H54 (cell line): ENCODE measurements at places on chromosomes 7 and 10.

DNA sequence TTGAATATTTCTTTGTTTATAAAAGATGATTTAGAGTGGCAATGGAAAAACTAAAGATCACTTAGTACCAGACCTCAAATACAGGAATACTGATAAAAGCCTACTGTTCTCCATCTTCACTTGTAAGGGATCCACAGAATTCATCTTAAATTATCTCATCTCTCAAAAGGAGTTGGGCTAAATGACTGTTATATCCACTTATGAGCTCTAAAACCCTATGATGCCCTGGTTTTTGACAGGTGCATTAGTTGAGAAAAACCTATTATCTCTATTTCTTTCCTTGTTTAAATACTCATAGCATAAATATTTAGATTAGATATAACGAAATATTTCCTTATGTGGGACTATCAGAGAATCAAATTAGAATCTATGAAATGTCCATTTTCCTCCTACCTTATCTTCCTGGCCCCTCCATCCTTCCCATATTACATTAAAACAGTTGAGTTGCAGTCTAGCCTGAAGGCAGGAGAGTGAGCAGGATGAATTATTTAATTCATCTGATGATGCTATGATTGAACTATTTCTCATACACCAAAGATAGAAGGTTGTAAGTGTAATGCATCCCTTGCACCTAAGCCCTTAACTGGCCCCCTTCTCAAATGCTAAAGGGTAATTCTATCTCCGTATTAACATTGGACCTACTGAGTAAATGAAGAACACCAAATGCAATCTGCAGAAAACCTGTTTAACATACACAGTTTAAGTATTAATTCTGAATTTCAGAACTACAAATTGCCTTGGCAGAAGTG is 29.7 kb downstream of the PPP3CB start:
- no peak for DNase-seq

DNA sequence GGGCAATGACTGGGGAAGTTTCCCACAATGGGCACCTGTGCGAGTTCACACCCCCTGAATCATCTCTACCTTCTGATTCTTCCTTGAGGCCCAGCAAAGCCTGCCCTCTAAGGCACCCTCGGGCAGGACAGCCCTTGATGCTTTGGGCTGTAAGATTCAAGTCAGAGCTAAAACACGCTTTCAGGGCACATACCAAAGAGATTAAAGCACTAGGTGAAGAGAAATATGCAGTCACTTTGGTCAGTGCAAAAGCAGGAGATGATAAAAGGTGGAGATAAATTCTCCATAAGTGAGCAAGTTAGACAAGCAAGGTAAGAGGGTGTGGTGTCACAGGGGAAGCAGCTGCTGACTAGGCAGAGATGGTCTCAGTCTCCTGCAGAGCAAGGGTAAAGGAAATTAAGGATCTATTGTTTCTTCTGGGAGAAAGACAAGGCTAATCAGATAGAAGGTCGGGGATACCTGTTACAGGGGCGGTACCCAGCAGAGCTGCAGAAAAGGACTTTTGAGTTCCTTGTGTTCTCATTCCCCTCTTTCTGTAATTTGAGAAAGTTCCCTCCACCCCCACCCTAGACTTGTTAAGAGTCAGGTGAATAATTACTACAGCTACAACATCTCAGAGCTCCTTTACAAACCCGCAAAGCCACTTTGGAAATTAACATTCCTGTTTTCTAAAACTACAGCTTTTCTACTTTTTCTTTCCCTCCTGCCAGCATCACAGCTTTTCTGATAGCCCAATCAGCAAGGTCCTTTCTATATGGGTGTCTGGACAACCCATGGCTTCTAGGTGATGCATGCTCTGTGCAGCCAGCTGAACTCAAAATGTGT is 26.4 kb downstream of the PDLIM1 start:
- DNase-seq, result no peak

DNA sequence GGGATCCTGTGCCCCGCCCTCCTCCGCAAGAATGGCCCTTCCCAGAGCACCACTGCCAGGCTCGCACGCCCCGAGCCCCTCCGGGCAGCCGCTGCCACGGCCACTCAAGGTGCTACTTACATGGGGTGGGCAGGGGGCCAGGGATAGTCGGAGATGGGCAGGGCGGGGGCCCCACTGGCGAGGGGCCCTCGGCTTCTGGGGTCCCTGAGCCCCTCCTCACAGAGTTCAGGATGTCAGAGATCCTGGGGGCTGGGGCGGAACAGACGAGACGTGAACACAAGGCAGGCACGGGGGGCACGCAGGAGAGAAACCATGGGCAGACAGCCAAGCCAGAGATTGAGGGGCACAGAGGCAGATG is 25.6 kb downstream of the YKT6 start:
- DNase-seq, result no peak

DNA sequence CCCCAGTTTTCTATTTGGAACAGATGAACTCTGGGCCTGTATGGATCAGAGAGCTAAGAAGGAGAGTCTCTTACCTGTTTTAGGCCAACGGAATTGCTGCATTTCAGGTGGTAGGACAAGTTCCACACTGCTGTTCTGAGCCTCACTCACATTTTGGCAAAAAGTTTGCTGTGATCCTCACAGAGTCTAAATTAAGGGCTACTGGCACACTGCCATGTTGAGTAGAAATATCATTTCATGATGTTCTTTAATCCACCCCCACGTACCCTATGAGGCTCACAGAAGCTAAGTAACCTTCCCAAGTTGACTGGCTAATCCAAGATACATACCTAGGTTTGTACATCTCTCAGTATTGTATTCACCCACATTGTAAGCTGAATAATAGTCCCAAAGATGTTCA is 447.2 kb downstream of the INHBA start:
- no peak for DNase-seq

GRCh38 chr10:72783410-72783833 is 91.5 kb downstream of the MCU start:
- no peak for DNase-seq

DNA sequence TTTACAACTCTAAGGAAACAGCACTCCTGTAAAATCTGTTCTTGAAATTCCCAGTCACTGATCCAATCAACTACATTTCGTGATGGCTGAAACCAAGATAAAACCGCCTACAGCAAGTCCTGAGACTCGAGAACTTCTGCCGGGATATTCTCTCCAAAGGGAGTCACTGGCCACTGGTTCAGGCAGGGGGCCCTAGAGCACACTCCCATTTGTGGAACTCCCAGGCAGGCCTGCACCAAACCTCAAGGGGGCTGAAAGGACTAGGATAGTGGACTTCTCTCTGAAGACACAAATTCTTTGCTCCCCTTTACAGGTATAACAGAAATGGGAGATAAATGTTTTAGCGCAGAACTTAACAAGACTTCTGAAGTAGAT is 16.3 kb downstream of the CYTH3 start:
- DNase-seq, result no peak

GRCh38 chr10:114389426-114389825 is 14.9 kb downstream of the AFAP1L2 start:
- peak; percentile 61 for DNase-seq

DNA sequence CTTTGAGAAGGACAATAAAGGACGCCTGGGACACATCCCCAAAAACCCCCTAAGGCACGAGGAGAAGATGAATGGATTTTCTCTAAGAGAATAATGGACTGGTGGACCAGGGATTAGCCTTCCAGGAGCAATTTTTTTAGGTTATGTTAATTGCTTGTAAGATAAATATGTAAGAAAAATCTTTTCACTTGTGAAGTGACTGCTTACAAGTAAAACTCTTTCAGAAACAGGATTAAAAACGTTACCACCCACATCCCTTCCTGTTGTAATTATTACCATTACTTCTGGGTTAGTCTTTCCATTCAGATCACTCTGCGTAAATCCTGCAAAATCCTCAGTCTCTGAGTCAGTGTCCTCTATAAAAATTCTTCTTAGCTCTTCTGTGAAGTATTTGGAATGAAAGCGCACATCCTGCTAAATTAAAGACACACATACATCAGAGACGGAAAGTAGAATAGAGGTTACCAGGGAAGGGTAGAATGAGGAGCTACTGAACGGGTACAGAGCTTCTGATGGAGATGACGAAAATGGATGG is 34.3 kb downstream of the CDCA7L start:
- DNase-seq, result no peak

DNA sequence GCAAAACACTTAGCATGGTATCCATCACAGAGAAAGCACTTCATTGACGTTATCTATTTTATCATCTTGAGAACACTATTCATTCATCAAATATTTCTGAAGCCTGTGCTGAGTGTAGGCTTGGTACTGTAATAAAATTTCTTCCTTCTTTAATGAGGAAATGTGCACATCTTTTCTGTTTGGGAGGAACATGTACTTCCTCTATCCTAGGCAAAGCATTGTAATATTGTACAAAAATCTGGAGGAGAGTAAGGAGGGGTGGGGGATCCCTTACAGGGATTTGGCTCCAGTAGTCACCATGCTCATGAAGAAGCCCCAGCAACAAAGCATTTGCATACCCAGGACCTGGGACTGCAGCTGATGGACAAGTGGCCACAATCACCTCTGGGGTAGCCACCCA is 39.9 kb upstream of the SORCS3 start:
- DNase-seq, result no peak

DNA sequence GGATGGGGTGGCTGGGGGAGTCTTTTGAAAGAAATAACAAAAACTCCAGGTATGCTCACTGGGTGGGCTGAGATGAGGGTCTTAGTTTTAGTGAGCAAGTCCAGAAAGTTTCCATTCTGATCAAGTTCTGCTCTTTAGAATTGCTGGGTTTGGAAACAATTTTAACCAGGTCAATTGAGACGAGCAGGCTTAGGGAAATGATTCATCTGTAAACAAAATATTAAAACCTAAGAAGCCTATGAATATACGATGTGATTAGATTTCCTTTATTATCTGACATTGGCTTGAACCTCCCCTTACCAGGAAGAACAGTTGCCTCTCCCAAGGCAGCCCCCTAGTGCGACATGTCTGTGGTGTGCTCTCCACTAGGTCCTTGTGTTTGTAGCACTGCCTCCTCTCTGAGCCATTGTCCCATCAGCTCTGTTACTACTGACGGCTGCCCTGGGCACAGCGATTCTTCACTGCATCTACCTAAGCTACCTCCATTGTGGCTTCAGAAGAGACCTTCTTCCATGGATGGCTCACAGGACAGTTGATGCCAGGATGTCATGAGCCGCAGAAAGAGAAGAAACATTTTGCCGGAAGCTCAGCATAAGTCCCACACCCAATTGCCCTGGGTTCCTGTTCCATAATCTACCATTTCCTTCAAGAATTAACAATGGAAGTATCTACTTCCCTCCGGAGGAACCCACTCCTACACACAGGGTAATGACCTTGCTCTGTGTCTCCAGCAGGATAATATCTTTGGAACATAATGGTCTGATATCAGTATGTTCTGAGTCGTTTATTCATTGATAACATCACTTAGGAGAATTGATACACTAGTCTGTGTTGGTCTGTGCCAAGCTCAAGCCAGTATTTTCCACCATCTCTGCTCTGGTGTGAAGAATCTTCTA is 95.1 kb upstream of the ITGB1 start:
- DNase-seq, result no peak

GRCh38 chr7:140219672-140220524 is 43.1 kb upstream of the KDM7A start:
- no peak for DNase-seq

- no peak for DNase-seq
Measured at GRCh38 chr7:1950452-1951158, 280.5 kb downstream of the ELFN1 start.

GRCh38 chr10:3208481-3209406 is 36.2 kb upstream of the PITRM1 start:
- DNase-seq, result no peak

DNA sequence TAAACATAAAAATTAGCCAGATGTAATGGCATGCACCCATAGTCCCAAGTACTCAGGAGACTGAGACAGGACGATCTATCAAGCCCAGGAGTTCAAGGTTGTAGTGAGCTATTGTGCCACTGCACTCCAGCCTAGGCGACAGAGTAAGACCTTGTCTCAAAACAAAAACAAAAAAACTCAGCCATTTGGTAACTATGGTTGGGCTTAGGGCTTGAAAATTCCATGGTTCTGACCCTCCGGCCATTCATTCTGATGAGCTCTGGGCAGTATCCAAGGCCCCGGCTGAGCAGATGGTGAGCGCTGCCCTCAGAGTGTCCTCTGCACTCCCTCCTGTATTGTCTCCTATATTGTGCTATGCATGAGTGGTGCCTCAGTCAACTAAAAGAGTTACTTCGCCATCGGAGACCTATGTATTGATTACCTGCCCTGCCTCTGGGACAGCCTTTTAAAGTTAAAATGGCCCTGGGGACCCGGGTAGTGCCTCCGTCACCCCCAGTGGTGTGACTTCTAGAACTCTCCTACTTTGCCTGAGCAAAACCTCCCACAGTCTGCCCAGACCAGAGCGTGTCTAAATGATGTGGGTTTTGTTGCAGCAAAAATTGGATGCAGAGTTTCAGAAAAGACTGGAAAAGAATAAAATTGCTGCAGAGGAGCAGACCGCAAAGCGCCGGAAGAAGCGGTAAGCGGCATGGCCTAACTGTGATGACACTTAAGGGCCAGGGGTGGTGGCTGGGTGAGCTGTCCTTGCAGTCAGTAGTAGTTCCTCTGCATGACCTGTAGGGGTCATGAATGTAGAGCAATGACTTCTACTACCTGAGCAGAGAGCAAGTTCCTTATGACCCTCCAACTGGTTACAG is 8.1 kb downstream of the PRKRIP1 start:
- DNase-seq, result peak; percentile 38

DNA sequence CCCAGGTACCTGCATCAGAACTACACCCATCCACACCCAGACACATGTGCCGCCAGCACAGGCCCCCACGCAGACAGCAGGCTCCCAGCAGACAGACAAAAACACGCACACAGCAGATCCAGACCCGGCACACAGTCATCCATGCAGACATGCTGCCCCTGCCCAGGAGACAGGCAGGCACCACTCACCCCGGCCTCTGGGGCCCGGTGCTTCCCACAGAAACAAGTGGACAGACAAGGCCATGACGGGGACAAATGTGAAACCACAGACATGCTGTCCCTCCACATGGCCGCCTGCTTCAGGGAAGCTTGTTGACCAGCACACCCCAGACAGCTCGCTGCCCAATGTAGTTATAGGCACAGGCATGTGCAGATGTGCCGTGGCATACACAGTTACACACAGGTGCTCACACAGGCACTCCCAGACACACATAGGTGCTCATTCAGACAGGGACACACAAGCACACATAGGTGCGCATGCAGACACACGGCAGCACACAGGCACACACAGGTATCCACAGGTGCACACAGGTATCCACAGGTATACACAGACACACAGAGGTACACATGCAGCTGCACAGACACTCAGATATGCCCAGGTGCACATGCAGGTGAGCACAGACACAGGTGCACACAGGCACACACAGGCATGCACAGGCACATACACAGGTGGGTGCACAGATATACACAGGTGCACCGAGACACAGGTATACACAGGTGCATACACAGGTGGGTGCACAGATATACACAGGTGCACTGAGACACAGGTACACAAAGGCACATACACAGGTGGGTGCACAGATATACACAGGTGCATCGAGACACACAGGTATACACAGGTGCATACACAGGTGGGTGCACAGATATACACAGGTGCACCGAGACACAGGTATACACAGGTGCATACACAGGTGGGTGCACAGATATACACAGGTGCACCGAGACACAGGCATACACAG is 10.5 kb upstream of the SCART1 start:
- DNase-seq, result no peak
